ENCODE measurements at places on chromosomes 1 and 21.

- DNase-seq: peak; percentile 66
Observed at GRCh38 chr1:11749203-11749689, 12.7 kb upstream of the C1orf167 start.

GRCh38 chr1:99003581-99004253 lies 944 bp downstream of the PLPPR5 start:
- no peak for DNase-seq

GRCh38 chr1:167862432-167863076 lies 51.4 kb downstream of the ADCY10 start:
- no peak for DNase-seq

GRCh38 chr1:69747207-69747606 lies 179.5 kb downstream of the LRRC7 start:
- no peak for DNase-seq

- no peak for DNase-seq
Observed at GRCh38 chr1:160643138-160643537, 3.7 kb downstream of the SLAMF1 start.

- DNase-seq: no peak
Observed at GRCh38 chr1:219088778-219089557, 84.7 kb upstream of the LYPLAL1 start.

DNA sequence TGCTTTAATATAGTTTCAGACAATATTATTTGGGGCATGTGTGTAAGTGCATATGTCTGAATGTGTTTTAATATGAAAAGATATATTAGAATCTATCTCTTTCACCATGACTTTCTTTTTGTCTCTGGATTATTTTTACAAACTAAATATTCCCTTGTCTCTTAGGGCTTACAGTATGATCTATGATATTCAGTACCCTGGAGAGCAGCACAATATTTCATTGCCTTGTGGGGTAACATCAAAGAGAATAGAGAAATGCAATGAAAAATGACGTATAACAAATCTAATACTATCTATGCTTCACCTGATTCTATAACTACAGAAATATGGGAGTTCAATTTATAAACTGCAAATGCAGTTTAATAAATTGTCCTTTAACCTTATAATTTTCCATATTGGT lies 2084.5 kb downstream of the MRPL39 start:
- DNase-seq: no peak

DNA sequence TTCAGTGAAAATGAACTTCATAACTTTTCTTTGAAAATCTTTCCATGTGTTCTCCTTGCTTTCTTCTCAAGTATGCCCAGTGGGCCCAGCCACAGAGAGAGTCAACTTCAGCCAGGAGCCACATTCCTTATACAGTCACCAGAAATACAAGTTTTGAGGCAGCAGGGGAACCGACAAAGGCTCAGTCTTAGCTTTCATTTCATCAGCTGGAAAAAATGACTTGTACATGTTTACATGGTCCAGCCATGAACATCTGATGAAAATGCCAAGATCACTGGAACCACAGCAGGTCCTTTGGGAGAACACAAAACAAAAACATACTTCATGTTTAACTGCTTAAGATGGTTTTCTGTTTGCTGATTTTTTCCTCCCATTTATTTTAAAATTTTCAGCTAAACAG lies 72.5 kb downstream of the SYDE2 start:
- no peak for DNase-seq

DNA sequence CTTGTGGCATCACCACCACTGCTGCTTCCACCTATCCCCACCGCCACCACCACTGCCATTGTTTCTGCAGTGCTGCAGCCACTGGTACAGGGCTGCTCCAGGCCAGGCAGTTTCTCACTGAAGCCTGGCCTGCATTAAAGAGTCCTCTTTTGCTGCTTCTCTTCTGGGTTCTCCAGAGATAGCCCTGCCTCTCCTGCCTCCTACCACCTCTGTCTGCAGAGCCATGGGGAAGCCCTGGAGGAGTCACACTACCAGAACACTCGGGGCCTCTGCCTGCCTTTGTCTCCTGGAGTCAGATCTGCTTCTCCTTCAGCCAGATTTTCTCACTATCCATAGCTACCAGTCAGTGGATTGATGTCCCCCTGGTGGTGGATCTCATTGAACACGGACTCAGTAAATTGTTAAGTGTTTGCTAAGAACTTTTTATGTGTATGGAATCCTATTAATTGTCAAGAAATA lies 37.7 kb upstream of the DDAH1 start:
- DNase-seq: no peak

Data from stimulated activated CD8-positive, alpha-beta memory T cell treated with anti-CD3 and anti-CD28 coated beads, Interleukin-4, amount 100 ng/mL, for 48 hours (primary cell).